Stimulated activated CD8-positive, alpha-beta memory T cell treated with anti-CD3 and anti-CD28 coated beads, Interleukin-2, amount 100 ng/mL, for 1 hour (primary cell): ENCODE measurements at places on chromosomes 5 and 9.

DNA sequence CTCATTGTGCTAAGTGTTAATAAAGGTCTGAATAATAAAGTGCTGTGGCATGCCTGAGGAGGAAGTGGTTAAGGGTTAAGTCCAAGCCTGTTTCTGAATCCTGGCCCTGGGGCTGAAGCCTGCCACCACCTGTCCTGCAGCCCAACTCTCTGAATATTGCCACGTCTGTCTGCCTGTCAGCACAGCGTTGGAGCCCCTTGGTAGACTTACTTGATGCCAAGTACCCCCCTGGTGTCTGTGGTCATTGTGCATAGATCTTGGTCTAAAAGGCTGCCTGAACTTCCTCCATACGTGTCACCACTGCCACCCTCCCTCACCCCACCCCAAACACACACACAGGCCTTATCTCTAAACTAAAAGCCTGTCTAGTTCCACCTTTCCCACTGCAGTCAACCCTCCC, 35.4 kb upstream of the SLC2A8 start:
- no peak for DNase-seq

DNA sequence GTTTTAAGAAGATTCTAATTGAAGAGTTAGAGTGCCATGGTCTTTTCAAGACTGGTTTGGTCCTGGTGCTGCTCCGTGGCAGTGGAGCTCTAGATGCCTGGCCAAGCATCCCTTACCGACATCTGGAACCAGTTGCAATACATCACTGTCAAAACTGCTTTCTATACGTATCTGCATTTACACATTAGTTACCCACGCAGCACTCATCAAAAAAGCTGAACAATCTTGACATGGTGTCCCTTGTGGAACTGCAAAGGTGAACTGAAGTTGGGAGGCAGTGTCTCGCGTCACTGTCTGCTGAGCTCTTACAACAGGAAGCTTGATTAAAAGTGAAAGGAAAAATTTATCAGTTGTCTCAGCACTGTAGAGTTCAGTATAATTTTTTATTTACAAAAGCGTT, 82.6 kb downstream of the PBX3 start:
- DNase-seq = no peak

DNA sequence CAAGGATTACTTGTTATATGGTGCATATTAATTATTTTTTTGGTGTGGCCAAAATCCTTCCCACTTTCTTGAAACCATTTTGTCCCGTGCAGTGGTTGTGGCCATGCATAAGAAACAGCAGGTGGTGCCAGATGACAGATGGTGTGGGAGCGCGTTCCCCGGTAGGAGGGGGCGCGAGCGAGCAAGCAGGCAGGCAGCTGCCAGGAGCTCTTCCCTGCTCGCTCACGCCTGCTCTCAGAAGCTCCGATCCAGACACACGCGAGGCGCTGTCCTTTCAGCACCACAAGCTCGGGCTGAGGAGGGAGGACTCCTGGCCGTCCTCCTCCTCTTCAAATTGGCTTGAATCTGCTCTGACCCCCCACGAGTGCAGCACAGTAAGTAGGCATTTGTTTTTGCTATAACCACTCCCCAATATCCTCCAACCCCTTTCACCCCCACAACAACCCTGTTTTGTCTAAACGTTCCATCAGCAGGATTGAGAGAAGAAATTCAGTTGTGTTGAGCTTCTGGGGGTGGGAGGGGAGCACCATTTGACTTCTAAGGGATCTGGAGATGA, at the start of gene NSG2:
Gene NSG2 (plus strand): TSS at position 237 of the 556 bp plus-strand sequence. CDS start 1,050 bp downstream, outside the sequence.
- DNase-seq = no peak

GRCh38 chr9:115146581-115147021, 28.6 kb upstream of the TNC start:
- DNase-seq = no peak

GRCh38 chr9:75108571-75108970, 20.3 kb downstream of the OSTF1 start:
- DNase-seq = no peak
